Astrocyte of the spinal cord (primary cell): ENCODE measurements at places on chromosomes 13 and 19.

- peak; percentile 95 for DNase-seq
Measured at GRCh38 chr13:46804391-46804815, 7.4 kb upstream of the ESD start.

DNA sequence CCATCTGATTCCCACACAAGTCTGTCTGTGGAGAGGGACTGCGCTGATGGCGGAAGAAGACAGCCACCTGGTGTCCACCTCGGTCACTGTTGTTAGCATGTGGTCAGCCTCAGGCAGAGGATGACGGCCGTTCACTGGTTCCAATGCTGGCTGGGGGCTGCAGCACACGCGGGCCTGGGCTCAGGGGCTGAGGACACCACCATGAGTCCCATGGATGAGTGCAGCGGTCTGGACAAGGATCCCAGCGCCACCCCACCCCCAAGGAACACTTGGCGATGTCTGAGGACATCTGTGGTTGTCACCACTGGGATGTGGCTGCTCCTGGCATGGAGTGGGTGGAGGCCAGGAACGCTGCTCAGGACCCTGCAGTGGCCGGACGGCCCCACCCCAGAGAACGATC is 10.9 kb downstream of the DPP9 start:
- DNase-seq: no peak

DNA sequence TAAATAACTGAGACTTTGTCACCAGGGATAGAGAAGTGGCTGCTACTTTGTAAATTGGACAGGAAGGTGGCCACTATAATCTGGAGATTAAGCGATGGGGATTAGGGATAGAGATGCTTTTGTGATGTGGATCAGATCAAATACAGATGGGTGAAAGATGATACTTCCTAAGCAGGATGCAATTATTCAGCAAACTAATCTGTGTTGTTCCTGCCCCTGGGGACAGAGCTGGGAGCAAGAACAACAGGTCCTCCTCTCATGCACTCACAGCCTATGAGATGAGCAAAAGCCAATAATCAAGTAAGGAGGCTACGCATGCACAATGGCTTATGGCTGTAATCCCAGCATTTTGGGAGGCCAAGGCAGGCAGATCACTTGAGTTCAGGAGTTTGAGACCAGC is 4.6 kb downstream of the RGL3 start:
- no peak for DNase-seq

DNA sequence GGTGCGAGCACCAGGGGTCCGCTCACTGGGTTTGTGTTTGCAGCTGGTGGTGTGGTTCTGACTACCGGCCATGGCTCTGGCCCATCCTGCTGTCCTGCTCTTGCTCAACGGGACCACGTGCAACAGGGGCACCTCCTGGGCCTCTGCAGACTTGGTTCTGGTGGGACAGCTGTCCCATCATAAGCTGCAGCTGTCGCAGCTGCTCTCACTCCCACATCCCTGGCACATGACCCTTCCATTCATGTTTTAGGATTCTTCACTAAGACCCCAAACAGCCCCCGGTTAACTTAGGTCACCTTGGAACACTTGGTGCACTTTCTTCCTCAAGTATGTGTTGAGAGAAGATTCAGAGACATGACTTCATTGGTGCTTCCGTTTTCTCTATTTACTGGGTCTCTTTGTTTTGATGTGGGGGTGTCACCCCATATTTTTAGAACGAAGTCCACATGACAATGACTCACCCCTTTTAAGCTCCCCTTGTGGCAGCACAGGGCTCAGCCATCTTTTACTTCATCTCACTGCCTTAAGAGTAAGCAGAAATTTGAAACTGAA is 68.4 kb upstream of the ARHGEF7 start:
- DNase-seq: peak; percentile 27

- peak; percentile 19 for DNase-seq
Measured at GRCh38 chr19:4534836-4535658, at the start of gene PLIN5. PLIN5 (minus strand) TSS chr19:4535224; CDS start chr19:4534074, 1,150 bp downstream.

- DNase-seq: no peak
Measured at GRCh38 chr13:96071504-96071903, 18.3 kb upstream of the UGGT2 start.

DNA sequence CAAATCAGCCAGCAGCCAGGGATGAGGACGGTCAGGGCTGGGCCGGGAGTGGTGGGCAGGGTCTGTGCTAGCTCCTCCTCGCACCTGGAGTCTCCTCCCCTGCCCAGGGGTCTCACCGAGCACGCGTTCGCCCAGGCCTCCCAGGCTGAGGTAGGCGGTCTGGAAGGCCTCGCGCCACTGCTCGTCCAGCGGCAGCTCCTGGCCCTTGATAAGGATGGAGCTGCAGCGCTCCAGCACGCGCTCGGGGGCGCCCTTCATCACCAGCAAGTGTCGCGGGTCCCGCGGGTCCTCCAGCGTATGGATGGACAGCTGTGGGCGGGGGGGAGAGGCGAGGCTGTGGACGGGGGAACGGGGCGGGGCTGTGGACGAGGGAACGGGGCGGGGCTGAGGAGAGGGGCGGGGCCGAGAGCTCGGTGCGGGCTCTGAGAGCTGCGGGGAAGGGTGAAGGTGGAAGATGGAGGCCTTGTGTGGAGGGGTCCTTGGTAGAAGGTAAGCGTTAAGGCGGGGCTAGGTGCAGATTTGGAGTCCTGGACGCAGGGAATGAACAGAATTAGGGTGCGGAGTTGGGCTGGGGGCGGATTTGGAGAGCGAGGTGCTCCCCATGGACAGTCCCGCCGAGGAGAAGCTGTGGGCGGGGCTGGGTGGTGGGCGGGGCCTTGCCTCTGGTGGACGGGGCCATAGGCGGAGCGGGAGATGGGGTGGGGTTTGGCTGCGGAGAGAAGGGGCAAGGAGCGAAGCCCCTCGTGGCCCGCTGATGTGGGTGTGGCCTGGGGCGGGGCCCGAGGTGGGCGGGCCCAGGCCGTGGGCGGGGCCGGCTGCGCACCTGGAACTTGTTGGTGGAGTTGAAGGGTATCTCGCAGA is 5.7 kb downstream of the ATP4A start:
- peak; percentile 46 for DNase-seq

GRCh38 chr13:109412283-109412901 is 374.0 kb downstream of the IRS2 start:
- DNase-seq: peak; percentile 80

- DNase-seq: no peak
Measured at GRCh38 chr13:100537486-100537885, 51.1 kb downstream of the GGACT start.

GRCh38 chr13:108964606-108965005 is 335.2 kb downstream of the MYO16 start:
- no peak for DNase-seq

GRCh38 chr13:71493189-71493588 is 373.8 kb downstream of the DACH1 start:
- no peak for DNase-seq

DNA sequence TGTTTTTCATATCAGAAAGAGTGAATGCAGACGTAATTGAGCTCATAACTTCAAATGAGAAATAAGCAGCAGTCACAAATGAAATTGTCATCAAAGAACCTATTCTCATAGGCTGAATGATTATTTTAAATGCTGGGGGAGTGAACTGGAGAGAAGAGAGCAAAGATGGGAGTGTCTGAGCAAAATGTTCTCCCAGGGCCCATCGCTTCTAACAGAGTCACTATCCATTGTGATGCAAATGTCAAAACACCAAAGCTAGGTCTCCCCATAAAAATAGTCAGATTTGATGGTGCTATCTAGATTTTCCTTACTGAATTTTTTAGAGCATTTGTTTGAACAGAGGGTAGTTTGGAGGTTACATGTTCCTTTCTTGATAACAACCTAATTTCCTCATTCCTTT is 278.7 kb downstream of the PCDH9 start:
- no peak for DNase-seq

- no peak for DNase-seq
Measured at GRCh38 chr19:46036744-46037128, 4.1 kb downstream of the IGFL4 start.

- peak; percentile 29 for DNase-seq
Measured at GRCh38 chr13:43942286-43942685, 62.6 kb downstream of the LACC1 start.

GRCh38 chr13:108705031-108705430 is 75.6 kb downstream of the MYO16 start:
- DNase-seq: no peak

GRCh38 chr19:47658431-47659348 is 49.8 kb downstream of the BICRA start:
- DNase-seq: peak; percentile 77

DNA sequence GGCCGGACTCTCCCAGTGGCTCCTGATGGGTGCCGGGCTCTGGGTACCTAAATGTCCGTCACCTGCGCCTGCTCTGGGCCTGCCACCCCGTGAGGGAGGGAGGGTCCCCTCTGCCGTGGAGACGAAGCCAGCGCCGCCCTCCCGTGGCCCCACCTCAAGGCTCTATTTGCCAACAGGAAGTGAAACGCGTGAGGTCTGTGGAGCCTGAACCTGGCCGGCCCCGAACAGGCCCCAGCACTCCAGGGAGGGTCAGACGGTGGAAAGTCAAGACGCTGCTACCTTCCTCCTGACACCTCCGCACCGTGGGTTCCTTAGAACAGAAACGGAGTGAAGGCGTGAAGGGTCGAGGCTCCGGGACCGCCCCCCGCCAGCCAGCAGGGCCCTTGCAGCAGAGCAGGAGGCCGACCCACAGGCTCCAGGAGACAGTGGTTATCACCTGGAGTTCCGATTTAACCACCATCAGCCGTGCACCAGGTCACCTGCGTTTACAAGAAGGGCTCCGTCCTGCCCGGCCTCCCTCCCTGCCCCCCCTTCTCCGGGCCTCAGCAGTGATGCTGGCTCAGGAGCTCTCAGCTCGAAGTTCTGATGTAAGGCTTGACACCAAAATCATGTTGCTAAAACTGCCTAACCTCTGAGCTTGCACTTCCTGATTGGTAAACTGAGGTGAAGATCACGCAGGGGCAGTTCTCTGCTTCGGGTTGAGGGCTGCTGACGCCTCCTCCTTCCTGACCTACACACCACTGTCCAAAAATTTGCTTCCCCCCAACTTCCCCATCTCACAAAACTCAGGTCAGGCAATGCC is 50.9 kb upstream of the C13orf46 start:
- no peak for DNase-seq

DNA sequence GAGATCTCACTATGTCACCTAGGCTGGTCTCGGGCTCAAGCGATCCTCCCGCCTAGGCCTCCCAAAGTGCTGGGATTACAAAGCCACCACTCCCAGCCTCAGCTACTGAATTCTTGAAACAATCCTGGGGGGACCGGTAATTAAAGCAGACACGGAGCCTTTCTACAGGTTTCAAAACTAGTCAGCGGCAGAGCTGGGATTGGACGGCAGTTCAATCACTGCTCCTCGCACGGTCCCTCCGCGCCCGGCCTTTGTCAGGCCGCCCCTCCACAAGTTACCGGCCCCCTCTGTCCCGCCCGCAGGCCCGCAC is 229 bp downstream of the BORCS8 start:
- no peak for DNase-seq

GRCh38 chr13:58850161-58850560 is 1218.6 kb downstream of the PCDH17 start:
- no peak for DNase-seq

- no peak for DNase-seq
Measured at GRCh38 chr13:48068036-48068435, 26.9 kb downstream of the MED4 start.

- DNase-seq: no peak
Measured at GRCh38 chr19:45087531-45087930, 5.4 kb upstream of the PPP1R37 start.

- DNase-seq: no peak
Measured at GRCh38 chr19:55690109-55690768, 15.2 kb downstream of the EPN1 start.

GRCh38 chr13:107834281-107834680 is 381.1 kb downstream of the LIG4 start:
- DNase-seq: peak; percentile 3

DNA sequence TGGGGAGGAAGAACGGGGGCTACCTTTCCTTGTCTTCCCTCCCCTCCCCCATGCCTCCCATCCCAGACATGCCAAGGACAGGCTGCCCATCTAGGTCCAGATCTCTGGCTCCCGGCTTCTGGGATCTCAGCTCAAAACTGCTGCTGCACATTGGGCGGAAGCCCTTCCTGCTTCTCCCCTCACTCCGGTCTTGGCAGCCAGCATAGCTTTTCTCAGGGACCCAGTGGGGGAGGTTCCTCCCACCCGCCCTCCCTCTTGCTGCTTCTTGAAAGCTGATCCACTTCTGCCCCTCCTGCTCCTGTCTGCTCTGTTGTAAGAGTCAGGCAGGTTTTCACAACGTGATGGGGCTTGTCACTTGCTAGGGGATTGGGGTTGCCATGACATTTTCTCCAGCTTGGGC is 21.7 kb upstream of the RNF17 start:
- DNase-seq: peak; percentile 5

- DNase-seq: no peak
Measured at GRCh38 chr13:84739021-84739420, 856.7 kb upstream of the SLITRK1 start.

GRCh38 chr13:28286263-28286662 is 147.9 kb downstream of the PAN3 start:
- DNase-seq: no peak

- DNase-seq: no peak
Measured at GRCh38 chr13:20272588-20273171, 40.6 kb upstream of the GJB6 start.

GRCh38 chr13:85601526-85601925 is 197.7 kb downstream of the SLITRK6 start:
- no peak for DNase-seq

DNA sequence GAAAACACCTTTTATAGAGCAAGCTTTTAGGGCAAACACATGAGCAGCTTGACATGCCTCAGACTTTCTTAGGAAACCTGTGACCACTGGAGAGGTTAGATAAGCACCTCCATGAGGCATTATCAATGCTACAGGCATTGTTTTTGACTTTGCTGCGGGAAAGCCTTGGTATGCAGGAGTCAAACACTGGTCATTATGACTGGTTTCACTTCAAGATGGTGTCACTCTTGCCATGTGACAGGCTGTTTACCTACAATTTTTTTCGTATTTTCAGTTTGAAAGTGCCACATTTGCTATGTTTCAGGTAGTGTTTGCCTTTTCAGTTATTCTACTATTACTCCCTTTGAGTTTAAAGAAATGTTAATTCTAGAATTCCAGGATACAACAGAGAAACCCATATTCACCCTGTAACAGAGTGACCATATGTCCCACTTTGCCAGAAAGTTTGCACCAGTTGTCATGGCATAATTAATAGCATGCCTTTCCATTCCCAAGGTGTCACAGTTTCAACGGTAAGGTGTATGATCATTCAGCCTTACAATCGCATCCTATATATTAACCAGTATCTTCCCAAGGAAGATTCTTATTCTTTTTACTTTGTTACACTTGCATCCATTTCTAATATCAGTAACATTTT is 33.0 kb downstream of the USP12 start:
- DNase-seq: no peak

GRCh38 chr19:3656073-3656746 is 29.6 kb upstream of the CACTIN start:
- no peak for DNase-seq
